ENCODE measurements at places on chromosomes 3 and 15. TPM values are rescaled to one million over a fixed set of nuclear protein-coding genes. Genes with fewer than 3 reads are reported as not detected.

KNG1 gene
- polyA plus RNA-seq, result not detected

LRRC2 gene
- 4.2 TPM for polyA plus RNA-seq

DNA sequence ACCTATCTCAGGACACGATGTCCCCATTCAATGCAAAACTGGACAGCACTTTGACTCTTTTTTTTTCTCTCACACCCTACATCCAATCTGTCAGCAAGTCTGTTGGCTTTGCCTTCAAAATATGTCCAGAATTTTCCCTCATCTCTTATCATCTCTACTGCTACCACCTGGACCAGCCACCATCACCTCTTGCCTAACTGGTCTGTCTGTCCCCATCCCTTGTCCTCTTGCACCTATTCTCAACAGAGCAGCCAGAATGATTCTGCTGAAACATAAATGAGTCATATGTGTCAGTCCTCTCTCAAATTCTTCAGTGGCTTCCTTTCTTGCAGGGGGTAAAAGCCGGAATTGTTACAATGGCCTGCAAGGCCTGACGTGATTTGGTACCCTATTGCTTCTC is 105.8 kb downstream of the CYP19A1 start:
- no peak for DNase-seq

GRCh38 chr15:98324341-98324970 is 323.9 kb upstream of the IGF1R start:
- DNase-seq, result no peak

DNA sequence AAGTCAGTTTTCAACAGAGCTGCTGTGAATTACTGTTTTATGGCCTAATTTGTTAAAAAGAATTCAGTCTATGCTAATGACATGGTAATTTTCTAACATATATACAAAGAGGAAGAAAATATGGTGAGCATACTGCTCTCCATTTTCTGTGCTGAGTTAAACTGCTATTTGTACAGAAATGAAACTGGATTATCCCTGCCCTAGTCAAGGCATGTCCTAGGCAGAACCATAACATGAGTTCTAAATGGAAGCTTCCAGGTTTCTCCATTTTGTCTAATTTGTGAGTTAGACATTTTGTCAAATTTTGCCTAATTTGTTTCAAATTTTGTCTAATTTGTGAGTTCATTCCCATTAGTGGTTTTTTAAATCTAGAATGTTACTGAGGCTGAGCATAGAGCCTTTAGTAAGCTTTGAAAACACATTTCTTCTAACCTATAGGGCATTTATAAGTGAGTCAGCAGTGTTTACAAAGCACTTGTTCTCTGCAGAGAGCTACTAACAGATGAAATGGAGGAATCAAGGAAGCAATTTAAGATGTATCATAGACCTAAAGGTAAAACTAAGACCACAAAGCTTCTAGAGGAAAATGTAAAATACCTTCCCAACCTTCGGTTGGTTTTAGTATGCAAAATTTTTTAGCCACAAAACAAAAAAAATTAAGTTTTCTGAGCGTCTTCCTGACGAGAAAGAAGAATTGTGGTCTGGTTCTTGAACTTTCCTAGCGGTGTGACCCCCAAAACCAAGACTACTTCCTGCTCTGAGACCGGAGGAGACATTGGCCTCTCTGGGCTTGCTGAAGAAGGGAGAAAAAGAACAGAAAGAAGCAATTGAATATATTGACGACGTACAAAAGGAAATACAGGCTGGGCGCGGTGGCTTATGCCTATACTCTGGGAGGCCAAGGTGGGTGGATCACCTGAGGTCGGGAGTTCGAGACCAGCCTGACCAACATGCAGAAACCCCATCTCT is 9.8 kb downstream of the P2RY14 start:
- DNase-seq, result no peak

ARHGAP31 gene
- 14.1 TPM for polyA plus RNA-seq

GRCh38 chr3:73926360-73927202 is 301.8 kb upstream of the PDZRN3 start:
- no peak for DNase-seq

GRCh38 chr3:124639406-124640237 is 90.6 kb upstream of the UMPS start:
- DNase-seq, result no peak

- no peak for DNase-seq
These were observed 65.2 kb downstream of the TBL1XR1 start for GRCh38 chr3:177131927-177132636.

GRCh38 chr15:80036071-80036470 is 23.4 kb upstream of the ZFAND6 start:
- DNase-seq, result no peak

DNA sequence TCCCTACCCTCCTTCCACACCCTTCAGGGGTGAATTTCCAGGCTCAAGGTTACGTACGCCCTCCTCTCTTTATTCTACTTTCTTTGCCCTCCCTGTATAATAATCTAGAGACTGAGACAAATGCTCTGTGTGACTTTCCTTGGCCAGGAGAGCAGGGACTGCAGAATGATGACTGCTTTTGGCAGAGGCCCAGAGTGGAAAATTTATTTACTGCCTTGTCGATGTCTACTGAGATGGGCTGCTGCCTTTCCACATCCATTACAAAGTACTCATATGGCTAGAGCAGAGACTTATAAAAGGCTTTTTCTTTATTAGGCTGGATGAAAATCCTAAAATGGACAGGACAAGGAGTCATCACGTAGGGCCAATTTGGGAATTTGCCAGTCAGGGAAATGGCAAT is 576.2 kb downstream of the TUSC7 start:
- no peak for DNase-seq

- DNase-seq, result no peak
These were observed 17.1 kb upstream of the CYP11A1 start for GRCh38 chr15:74384566-74384880.

GRCh38 chr3:69368129-69368741 is 17.7 kb downstream of the FRMD4B start:
- no peak for DNase-seq
